ENCODE measurements at places on chromosomes 5 and 9.

DNA sequence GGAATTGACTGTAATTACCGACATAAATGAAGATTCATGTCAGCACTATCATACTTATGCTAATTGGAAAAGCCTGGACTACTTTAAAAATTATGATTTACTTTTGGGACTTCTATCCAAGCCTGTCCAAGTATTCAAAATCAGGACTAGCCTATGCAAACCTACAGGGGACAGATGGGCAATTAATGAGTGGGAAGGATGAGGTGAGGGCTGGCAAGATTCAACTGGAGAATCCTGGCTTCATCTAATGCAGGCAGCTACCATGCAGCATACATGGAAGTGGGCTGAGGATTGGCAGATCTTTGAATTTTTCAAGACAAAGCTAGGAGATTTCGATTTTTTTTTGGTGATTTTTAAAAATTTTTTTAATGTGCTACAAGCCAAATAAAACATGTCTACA is 532.6 kb downstream of the CSNK1G3 start:
- DNase-seq = no peak

GRCh38 chr5:150153483-150153882 is 2.2 kb downstream of the PDGFRB start:
- no peak for DNase-seq

GRCh38 chr5:38258319-38259061 is at the start of gene EGFLAM:
EGFLAM (plus strand) TSS chr5:38258559; CDS start chr5:38258755, 196 bp downstream.
- peak; percentile 73 for DNase-seq

GRCh38 chr5:78829811-78830527 is 155.1 kb downstream of the ARSB start:
- DNase-seq = no peak

DNA sequence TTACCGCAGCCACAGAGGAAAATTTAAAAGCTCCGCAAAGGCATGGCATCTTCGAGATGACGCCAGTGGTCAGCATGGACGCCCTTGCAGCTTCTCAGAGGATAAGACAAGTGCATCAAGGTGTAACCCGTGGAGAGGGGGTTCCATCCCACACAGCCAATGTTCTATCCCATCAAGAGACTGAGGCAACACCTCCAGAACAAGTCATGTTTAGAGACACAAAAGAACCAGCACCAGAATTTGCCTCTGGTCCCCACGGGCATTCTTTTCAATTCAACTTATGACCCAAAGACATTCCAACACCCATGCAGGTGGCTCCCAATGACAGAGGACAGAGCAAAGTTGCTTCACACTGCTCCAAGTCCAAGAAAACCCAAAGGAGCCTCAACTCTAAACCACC is 20.7 kb downstream of the ROR2 start:
- no peak for DNase-seq

- no peak for DNase-seq
These were observed 77.8 kb upstream of the CCDC112 start for GRCh38 chr5:115374057-115374775.

DNA sequence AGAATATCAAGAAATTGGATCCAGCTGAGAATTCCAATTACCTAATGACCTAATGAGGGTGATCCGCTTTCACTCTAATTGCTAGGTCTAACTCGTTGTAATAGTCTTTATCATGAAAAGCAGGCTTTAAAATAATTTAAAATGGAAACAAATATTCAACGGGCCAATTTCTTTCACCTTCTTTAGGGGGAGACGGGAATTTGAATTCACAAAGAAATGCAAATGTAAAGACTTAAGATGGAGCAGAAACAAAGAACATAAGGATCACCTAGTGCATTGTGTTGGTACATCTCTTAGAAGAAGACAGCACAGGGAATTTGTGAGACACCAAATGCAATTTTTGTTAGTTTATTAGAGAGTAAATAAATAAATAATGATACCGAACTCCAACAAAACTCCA is 1.5 kb upstream of the KCNN2 start:
- DNase-seq = peak; percentile 69

- no peak for DNase-seq
These were observed 199.9 kb downstream of the EBF1 start for GRCh38 chr5:158899792-158900191.

DNA sequence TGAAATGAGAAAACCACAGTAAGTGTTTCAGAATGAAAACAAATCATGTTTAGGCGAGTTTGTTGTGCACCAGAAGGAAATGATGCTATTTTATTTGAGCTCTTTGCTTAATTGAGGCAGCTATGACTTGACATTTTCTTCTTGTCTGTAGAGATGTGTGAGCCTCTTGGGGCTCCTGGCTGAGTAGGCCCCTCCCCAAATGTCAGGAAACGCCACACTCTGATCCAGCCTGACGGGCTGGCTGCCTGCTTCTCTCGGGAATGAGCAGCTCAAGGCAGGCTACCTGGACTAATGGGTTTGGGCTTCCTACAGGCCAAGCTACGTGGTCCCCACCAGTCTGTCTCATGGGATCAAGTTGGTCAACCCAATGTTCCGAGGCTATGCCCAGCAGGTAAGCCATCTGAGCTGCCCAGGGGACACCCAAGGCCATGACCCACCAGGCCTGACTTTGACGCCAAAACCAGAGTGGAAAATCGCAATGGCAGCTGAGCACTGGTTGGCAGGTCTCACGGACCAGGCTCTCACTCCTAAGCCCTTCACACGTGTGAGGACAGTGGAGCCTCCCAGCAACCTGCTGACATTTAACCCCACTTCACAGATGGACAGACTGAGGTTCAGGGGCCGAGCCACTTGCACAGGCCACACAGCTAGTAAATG is 29.9 kb downstream of the USP20 start:
- DNase-seq = no peak

GRCh38 chr9:34522971-34523797 is at the start of gene ENHO:
ENHO (minus strand) TSS chr9:34522990; CDS start chr9:34521695, 1,295 bp downstream.
- peak; percentile 96 for DNase-seq

GRCh38 chr9:24298912-24299311 is 246.8 kb downstream of the IZUMO3 start:
- peak; percentile 56 for DNase-seq

- DNase-seq = no peak
These were observed 35.8 kb upstream of the TLX3 start for GRCh38 chr5:171272996-171273970.

DNA sequence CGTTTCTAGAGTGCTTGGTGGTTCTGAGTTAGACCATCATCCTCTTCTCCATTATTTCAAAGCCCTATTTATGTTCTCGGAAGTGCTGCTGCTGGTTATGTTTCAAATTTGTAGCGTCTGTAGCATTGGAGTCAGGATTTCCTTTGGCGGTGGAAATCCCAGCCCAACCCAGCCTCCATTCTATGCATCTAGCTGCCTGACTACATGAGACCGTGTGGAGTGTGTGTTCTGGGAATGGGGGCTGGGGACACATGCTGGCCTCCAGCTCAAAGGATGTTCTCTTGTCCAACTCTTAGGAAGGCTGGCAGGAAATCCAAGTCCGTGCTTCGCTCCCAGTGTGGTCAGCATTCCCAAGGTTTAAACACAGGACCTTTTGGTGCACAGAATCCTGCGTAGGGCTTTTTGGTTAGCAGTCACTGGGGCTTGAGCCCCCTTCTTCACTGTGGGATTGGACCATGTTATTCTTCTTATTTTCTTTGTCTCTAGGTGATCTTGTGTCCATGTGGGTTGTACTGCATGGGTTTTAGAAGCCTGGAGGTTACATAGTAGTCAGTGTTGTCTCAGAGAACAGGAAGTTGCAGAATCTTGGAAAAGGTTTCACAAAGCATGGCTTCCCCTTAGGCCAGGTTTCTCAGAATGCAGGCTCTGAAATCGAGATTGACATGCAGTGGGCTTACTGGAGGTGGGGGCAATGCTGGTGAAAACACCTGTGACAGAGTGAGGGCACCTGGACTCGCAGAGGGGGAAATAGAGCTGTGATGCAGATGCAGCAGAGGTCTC is 132.2 kb downstream of the ARHGAP26 start:
- DNase-seq = no peak

DNA sequence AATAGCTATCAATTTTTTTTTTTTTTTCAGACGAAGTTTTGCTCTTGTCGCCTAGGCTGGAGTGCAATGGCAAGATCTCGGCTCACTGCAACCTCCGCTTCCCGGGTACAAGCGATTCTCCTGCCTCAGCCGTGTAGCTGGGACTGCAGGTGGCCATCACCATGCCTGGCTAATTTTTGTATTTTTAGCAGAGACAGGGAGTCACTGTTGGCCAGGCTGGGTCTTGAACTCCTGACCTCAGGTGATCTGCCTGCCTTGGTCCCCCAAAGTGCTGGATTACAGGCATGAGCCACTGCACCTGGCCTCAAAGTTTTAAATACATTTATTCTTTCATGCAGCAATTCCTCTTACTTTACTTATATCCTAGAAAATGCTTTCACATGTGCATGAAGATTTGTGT is 17.6 kb downstream of the TRIM14 start:
- DNase-seq = no peak

- DNase-seq = no peak
These were observed 228.5 kb downstream of the MARCHF11 start for GRCh38 chr5:15951126-15951525.

DNA sequence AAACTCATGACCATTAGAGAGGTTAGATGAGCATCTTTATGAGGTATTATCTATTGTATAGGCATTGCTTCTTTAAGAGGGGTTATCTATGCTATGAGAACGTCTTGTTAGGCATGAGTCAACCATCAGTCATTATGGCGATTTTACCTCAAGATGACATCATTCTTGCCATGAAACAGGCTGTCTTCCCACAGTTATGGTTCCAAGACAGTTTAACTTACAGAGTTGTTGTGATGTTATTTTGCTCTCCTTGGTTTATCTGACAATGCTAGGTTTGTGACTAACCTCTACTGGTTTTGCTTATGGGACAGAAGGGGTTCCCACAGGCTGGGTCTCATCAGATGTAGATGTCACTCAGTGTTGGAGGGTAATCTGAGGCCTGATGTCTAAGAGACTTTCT is 1864.7 kb upstream of the ACO1 start:
- no peak for DNase-seq

DNA sequence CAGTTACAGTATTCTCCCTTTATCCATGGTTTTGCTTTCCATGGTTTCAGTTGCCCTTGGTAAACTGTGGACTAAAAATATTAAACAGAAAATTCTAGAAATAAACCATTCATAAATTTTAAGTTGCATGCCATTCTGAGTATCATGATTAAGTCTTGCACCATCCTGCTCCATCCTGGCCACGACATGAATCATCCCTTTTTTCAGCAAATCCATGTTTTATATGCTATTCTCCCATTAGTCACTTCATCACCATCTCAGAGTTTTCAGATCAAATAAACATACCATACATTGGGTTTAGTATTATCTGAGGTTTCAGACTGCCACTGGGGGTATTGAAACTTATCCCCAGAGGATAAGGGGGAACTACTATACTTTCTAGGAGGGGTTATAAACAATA is 234.4 kb upstream of the ATP10B start:
- DNase-seq = no peak

DNA sequence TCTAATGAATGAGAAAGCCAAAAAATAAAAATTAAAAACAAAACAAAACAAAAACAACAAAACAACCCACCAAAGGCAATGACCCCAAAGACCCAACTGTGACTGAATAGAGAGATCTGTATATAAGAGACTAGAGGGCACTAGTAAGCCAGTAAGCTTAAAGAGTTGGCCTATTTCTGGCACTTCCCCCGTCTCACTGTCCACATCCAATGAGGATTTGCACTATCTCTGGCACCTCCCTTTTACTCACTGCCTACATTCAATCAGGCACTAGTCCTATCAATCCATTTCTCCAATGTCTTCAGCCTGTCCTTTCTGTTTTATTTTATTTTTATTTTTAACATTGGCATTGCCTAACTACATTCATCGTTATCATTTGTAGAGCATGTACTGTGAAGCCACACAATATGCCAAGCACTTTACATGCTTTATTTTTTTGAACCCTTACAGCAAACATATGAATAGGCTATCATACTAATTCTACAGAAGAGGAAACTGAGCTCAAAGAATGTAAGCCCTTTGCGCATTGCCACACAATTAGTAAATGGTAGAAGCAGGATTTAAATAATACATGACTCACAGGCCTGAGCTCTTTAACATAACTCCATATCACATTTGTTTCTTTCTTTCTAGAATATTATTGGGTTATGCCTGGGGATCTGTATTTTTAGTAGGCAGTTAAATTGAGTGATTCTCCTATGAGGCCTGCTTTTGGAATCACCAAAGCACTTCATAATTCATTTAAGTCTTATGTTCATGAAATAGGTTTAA is 70.0 kb downstream of the C6 start:
- DNase-seq = no peak

DNA sequence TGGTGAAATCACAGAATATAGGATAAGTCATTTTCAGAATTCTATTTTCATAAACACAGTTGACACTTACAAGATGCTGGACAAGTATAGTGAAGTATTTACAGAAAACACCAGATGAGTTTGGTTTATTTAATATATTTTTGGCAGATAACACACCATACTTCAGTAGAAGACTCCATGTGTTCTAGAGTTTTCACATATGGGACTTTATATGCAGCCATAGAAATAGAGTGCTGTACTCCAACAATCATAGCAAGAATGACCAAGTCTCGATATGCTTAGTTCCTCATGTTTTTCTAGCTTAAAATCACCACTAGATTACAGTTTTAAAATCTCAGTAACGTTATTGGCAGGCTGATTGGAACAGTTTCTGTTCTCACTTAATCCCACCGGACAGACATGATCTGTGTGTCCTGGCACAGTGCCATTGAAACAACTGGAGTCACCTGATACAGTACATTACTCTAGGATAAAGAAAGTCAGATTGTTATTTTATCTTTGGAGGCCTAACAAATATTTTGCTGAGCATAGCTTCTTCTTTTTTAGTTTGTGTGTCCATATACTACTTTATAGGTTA is 45.8 kb upstream of the ERBIN start:
- DNase-seq = peak; percentile 56

DNA sequence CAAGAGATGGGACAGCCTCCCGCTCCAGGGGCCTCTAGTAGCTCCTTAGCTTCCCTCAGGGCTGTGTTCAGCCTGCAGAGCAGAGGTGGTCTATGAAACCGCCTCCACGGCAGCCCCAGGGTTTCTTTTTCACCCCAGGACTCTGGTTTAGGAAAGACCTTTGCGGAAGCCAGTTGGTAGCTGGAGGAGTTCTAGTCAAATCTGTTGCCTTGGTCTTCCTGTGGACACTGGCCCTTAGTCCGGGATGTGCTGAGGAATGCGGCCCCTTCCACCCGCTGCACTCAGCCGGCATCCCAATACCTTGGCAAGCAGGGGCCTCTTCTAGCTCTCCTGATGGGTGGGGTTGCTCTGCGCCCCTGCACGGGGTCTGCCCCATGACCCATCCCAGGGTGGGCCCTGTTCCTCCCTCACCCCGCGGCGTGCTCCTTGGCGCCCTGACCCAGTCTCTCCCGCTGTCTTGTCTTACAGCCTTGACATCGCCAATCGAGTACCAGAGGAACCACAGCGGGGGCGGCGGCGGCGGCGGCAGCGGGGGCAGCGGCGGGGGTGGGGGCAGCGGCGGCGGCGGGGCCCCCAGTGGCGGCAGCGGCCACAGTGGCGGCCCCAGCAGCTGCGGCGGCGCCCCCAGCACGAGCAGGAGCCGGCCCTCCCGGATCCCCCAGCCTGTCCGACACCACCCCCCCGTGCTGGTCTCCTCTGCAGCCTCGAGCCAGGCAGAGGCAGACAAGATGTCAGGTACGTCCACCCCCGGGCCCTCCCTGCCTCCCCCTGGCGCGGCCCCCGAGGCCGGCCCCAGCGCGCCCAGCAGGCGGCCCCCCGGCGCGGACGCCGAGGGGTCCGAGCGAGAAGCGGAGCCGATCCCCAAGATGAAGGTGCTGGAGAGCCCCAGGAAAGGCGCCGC is 94.3 kb upstream of the OTULINL start:
- peak; percentile 40 for DNase-seq

GRCh38 chr5:142699184-142699720 is 13.4 kb upstream of the FGF1 start:
- DNase-seq = peak; percentile 96

- peak; percentile 77 for DNase-seq
These were observed 10.7 kb downstream of the PDLIM4 start for GRCh38 chr5:132267931-132268768.

GRCh38 chr5:14036514-14036913 is 92.0 kb upstream of the DNAH5 start:
- DNase-seq = peak; percentile 33

Measured in eye (tissue), 1 donor.